ENCODE measurements at places on chromosomes 7 and 10.

- DNase-seq = no peak
These were observed 12.7 kb upstream of the AKR1B10 start for GRCh38 chr7:134514663-134515062.

- peak; percentile 30 for DNase-seq
These were observed 28.6 kb downstream of the PDSS1 start for GRCh38 chr10:26725837-26726727.

- DNase-seq = no peak
These were observed 15.4 kb downstream of the RNF32 start for GRCh38 chr7:156655983-156656382.

GRCh38 chr10:12590675-12591659 is 241.6 kb downstream of the CAMK1D start:
- DNase-seq = no peak

DNA sequence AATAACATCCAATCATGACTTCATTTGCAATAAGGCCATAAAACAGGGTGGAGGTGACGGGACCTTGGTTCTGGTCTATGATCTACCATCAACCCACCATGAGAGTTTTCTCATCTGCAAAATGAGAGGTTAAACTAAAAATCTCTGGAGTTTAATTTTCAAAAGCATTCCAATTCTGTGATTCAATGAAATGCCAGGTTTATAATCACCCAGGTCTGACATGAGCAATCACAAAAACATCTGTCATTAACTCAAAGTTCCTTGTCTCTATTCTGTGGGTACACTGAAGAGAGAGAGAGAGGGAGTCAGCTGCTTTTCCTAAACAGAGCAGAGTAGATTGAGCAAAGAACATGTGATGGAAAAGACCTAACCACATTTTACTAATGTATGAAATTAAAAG is 75.4 kb downstream of the NUDCD3 start:
- DNase-seq = no peak

GRCh38 chr7:40720416-40720815 is 585.6 kb downstream of the SUGCT start:
- no peak for DNase-seq

- DNase-seq = no peak
These were observed 25.5 kb downstream of the GTF2IRD1 start for GRCh38 chr7:74479066-74479781.

- no peak for DNase-seq
These were observed 86.6 kb downstream of the NPY start for GRCh38 chr7:24370541-24370940.

DNA sequence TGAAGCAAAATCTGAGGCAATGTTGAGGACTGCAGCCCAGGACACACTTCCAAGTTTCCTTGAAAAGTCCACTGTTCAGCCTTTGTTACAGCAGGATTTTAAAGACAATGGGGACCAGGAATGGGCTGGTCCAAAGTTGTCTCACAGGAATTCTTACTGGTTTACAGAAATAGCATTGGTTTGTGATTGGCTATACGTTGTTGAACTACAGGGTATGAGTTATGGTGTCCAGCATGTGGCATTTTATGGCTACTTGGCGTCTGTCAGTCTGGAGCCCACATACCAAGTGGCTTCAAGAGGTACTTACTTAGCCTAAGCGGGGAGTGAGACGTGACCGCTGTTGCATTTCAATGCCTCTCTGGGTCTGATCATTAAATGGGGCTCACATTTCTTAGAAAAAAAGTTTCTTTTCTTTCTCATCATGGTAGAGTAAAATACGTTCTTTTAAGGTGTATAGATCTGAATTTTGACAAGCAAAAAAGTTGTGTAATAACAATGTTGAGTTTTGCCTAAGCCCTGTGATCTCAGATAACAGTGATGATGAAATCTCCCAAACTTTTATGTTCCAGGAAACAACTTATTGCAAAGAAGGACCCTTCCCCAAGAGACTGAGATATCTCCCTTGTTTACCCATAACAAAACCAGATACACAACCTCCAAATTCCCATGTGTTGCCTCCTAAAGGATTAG is 100.0 kb upstream of the TRIM24 start:
- no peak for DNase-seq

DNA sequence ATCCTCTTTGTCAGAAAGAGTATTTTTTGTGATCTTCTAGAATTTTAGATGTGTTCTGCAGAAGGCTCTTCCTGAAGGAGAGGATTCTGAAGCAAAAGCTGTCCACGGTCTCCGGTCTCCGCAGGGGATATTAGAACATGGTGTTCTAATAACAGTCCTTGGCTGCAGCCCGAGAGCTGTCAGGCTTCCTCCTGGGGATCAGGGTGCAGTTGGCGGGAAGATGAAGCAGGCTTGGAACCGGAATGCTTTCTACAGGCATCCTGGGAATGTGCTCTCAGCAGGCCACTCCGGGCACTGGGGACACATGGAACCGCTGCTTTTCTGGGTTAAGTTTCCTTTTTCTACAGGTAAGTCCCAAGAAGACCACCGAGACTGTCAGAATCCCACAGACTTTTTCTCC is 118.6 kb upstream of the PARD3 start:
- no peak for DNase-seq

DNA sequence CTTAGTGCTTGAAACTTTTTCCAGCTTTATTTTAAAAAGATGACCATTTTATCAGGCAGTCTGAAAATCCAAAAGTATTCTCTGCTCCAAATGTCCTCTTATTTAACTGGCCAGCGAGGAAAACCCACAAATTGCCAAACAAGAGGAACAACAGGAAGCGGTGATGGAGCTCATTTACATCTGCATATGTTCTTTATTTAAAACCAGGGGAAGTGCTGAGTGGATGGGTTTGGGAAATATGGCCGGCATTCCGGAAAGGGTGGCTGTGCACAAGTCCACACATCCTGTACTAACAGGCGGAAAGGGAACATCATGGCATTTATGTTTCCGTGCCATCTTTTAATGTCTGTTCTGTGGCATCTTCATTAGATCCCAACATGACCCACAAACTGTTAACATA is 974.5 kb downstream of the LRMDA start:
- DNase-seq = no peak

DNA sequence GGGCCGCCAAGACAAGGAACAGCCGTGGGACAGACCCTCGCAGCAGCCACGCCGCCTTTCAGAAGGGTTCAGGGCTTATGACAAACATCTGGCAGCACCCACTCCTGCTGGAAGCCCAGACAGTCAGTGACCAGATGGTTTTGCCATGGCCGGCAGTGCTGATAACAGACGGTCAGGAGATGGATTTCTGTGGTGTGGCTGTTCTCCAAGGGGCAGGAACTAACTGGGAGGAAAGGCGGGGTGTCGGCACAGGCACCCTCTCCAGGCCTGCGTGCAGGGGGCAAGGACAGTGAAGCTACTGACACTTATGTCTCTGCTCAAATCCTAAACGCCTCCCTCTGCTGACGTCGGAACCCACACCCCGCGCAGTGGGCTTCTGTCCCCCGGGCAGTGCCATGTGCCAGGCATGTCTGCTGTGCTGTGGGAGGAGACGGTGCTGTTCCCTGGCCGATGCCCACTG is 416.1 kb downstream of the DNAJB6 start:
- no peak for DNase-seq

DNA sequence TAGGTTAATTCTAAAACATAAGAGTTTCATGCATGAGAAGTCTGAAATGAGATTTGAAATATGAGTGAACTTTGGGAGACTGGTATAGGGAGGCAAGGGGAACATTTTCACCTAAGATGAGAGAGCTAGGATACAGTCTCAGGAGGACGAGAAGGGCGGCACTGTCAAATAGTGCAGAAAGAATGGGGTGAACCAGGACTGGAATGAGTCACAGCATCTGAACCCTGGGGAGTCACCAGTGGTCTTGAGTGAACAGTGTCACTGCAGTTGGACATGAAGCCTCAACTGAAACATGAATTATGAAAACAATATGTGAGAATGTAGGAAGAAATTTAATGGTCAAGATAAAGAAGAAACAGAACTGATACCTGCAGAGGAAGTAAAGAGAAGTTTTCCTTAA is 33.8 kb downstream of the GNG11 start:
- DNase-seq = no peak

- no peak for DNase-seq
These were observed 215.2 kb downstream of the RPS24 start for GRCh38 chr10:78248651-78249464.

GRCh38 chr10:74521526-74521925 is 304.9 kb upstream of the KAT6B start:
- no peak for DNase-seq

GRCh38 chr7:40840990-40841389 is 706.2 kb downstream of the SUGCT start:
- no peak for DNase-seq

- DNase-seq = no peak
These were observed 52.7 kb downstream of the VPS50 start for GRCh38 chr7:93284908-93285307.

GRCh38 chr7:123075838-123076467 is 80.5 kb upstream of the TAS2R16 start:
- DNase-seq = no peak

DNA sequence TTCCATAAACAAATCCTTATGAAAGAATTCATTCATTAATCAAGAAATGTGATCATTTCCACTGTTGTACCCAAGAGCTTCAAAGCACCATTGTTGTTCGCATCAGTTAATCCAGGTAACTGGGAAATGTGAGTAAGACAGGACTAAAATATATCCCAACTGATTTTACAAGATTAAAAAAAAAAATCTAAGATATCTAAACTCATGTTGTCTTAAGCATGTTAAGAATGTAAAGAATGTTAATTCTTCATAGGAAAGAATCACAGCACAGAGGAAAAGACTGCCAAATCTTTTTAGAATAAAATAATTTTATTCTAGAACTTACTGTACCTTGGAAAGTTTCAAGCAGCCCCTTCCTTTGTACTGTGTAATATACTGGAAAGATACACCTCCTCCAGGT is 16.4 kb downstream of the FZD1 start:
- DNase-seq = no peak

- no peak for DNase-seq
These were observed 4.1 kb downstream of the JCAD start for GRCh38 chr10:30055226-30055662.

GRCh38 chr10:91103384-91104192 is 116.9 kb upstream of the PCGF5 start:
- DNase-seq = no peak

GRCh38 chr7:77388055-77388641 is 28.0 kb downstream of the GSAP start:
- no peak for DNase-seq

- no peak for DNase-seq
These were observed 145.1 kb downstream of the TMEM178B start for GRCh38 chr7:141218941-141219340.

- DNase-seq = peak; percentile 51
These were observed 99.2 kb downstream of the GRK5 start for GRCh38 chr10:119306514-119306951.

DNA sequence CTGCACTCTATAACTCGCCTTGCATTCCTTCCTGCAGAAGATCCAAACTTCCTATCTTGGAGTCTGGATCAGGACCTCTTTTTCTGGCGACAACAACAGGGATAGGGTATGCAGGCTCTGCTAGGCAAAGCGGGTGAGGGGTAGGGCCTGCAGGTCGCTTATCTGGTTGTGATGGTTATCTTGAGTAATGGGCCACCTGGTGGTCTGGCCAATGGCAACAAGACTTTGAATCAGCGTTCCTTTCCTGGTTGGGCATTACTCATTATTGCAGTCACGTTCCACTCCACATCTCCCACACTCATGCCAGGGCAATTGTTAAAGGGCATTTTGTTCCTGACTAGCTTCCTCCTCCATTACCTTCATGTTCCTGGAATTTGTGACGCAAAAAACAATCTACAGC is 48.4 kb upstream of the PLXDC2 start:
- no peak for DNase-seq

DNA sequence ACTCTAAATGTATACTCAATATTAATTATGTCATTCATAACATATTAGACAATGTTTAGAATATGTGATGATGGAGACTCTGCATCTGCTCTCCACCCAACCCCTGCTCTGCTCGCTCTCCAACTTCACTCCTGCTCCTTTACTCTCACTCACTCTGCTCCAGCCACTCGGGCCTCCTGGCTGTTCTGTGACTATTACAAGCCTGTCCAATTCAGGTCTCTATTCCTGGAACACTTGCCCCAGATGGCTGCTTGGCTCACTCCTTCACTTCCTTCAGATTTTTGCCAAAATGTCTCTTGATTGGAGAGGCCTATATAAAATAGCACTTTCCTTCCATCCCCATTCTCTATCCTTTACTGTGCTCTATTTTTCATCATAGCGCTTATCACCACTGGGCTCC is 84.8 kb downstream of the HBP1 start:
- DNase-seq = no peak

DNA sequence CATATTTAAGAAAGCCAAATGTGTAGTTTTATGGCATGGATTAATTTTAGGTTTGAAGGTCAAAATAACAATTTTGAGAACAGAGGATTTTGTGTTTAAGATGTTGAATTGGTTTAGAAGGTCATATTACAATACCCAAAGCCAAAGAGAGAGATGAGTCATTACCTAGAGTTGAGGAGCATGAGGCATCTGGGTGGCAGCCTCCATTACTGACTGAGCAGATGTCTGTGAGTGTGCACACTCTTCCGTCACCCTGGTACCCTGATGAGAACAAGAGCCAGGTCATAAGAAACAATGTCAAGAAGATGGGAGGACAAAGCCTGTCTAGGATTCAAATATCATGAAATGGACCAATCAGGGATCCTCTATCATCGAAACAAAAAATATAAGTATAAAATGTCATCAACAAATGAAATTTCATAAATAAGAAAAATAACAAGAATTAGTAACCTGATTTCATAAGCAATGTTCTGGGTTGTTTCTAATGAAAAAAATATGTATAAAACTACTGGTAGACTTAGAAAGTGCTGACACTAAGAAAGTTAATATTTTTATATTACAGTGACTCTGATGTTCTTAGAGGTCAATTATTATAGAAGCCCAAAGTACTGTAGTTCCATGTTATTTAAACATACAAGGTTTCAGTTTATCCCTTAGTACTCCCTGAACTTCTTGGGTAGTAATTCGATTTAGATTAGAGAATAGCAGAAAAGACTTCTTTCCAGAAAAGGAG is 20.0 kb downstream of the CUBN start:
- peak; percentile 13 for DNase-seq

DNA sequence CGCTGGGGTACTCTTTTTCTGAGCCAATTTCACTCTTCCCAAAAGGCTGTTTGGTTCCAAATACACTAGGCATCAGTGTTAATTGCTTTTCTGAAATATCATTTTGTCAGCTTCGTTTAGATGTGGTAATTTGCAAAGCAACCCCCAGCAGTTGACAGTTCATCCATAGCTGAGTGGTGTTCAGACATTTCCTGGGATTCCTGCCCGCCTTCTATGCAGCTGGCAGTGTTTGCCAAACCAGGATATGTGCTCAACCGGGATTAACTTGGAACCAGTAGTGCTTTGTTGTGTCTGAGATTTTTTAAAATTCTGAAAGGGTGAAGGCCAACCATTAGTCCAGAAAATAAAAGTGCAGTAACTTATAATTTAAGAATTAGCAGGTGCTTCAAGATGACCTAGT is 25.2 kb upstream of the MKLN1 start:
- DNase-seq = no peak

- DNase-seq = no peak
These were observed 161.9 kb upstream of the AGK start for GRCh38 chr7:141389140-141389796.

GRCh38 chr10:74334221-74334620 is 183.2 kb downstream of the ADK start:
- DNase-seq = no peak

- DNase-seq = no peak
These were observed 20.2 kb upstream of the PPIF start for GRCh38 chr10:79327090-79327457.
